ENCODE measurements at places on chromosomes 7 and 10.

GRCh38 chr7:98165827-98166667 lies 45.2 kb upstream of the BHLHA15 start:
- no peak for DNase-seq

- DNase-seq = no peak
These were observed 8.2 kb upstream of the LSM8 start for GRCh38 chr7:118175740-118176139.

DNA sequence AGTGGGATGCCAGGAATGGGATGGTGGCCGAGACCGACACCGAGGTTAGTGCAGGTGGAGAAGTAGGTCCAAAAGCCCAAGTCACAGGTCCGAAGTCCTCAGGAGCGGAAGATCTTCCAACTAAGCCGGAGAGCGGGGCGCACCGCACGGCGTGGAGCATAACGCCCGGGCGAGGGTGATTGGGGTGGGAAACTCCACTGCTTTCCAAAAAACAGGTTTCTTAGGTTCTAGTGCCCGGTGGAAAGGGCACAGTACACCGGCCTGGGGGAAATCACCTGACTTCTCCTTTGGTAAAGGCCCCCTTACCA lies 11.4 kb upstream of the SPAG6 start:
- no peak for DNase-seq

GRCh38 chr10:13950543-13950939 lies 363.8 kb downstream of the PRPF18 start:
- DNase-seq = no peak

GRCh38 chr10:28248092-28248491 lies 54.8 kb downstream of the MPP7 start:
- DNase-seq = peak; percentile 89

- DNase-seq = no peak
These were observed 48.0 kb downstream of the PFKFB3 start for GRCh38 chr10:6250745-6251144.

DNA sequence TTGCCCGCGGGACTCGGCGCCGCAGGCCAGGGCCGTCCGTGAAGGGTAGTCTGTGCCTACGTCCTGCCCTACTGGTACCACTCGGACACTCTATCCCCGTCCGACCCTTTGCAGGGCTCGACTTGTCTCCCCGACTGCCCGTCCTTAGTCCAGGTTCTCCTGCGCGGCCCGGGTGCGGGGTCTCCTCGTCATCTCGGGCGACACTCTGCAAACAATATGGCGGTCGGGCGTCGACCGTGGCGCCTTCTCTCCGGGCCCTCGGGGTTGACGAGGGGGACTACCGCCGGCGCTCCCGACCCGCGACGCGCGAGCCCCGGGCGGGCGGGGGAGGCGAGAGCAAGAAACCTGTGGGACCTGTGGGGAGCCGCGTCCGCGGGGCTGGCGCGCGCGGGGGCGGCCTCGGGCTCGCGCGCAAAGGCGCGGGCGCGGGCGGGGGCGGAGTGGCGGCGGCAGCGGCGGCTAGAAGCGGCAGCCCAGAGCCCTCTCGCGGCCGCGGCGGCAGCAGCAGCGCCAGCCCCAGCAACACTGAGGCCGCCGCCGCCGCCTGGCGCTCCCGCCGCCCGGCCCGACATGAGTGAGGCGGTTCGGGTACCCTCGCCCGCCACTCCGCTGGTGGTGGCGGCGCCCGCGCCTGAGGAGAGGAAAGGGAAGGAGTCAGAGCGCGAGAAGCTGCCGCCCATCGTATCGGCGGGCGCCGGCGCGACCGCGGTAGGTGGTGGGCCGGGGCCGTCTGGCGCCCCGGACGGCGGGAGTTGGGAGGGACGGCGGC lies at the start of gene HECTD2:
HECTD2 (plus strand) TSS at position 476 of the 769 bp plus-strand sequence; CDS start at position 571, 95 bp downstream.
- no peak for DNase-seq

GRCh38 chr10:95742485-95742884 lies 13.5 kb upstream of the ENTPD1 start:
- no peak for DNase-seq

DNA sequence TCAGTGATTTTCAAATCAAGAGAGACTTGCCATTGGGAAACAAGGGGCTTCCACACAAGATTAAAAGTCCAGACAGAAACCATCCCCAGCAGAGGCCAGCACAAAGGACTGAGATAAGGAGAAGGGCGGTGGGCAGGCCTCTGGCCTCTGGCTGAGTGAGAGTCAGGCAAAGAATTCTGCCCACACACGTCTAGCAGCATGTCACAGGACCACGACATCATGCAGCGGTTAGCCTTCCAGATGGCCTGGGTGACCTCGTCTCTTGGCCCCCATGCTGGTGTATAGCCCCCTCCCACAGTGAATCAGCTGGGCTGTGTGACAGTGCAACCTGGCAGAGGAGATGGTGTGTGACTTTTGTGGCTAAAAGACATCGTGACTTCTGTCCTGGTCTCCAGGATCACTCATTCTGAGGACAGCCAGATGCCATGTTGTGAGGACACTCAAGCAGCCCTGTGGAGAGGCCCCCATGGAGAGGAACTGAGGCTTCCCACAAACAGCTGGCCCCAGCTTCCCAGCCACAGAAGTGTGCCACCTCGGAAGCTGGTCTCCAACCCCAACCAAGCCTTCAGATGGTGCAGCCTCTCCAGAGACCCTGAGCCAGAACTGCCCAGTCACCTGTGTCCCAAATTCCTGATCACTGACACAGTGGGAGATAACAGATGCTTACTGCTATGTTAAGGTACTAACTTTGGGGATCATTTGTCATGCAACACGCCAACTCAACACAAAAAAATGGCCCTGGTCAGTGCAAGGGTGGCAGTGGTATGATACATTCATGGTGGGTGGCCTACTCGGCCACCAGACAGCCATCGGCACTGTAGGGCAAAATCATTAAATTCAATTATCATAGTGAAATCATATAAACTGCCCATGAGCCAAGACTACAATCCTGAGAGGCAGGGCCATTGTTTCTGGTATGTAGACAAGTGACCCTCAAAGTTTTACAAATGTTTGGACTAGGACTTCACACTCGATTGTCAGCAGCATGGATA lies 73.2 kb downstream of the TNS3 start:
- DNase-seq = no peak

- no peak for DNase-seq
These were observed 76.4 kb downstream of the MBL2 start for GRCh38 chr10:52696232-52696631.

- no peak for DNase-seq
These were observed 34.1 kb downstream of the LRRC20 start for GRCh38 chr10:70348228-70348850.

- DNase-seq = no peak
These were observed 84.9 kb upstream of the GATA3 start for GRCh38 chr10:7969623-7970022.

- DNase-seq = no peak
These were observed 48.9 kb upstream of the PDZD8 start for GRCh38 chr10:117424171-117424570.

DNA sequence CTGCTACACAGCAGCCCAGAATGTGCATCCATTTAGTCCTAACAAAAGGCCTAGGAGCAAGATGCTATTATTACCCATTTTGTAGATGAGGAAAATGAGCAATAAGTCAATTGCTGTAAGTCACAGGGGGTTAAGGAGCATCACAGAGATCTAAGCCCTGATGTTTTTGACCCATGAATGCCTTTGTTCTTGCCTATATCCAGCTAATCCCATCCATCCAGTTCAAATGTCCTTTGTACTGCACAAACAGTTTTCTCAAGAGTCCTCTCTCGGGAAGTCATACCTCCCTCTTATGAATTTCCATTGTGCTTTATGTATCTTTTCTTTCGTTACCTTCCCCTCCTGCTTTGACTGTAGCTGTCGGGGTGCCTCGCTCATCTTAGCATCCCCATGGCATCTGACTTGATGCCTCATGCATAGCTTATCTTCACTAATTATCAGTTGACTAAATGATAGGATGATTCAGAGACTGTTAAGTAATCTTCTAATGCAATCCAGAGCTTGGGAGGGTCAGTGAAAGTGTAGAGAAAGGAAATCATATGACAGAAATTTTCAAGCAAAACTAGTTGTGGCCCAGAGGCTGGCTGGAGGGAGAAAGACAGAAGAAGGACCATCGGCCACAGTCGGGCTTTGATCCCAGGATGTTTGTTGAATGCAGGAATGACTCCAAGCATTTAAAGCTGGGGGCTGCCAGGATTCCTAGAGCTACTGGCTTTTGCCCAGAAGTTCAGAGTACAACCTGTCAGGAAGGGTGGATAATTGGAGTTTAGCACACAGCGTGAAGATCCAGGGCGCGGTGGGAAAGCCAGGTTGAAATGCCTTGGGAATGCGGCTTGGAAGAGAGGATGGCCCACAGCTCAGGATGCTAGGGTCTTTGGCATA lies 23.5 kb downstream of the BLVRA start:
- DNase-seq = no peak

DNA sequence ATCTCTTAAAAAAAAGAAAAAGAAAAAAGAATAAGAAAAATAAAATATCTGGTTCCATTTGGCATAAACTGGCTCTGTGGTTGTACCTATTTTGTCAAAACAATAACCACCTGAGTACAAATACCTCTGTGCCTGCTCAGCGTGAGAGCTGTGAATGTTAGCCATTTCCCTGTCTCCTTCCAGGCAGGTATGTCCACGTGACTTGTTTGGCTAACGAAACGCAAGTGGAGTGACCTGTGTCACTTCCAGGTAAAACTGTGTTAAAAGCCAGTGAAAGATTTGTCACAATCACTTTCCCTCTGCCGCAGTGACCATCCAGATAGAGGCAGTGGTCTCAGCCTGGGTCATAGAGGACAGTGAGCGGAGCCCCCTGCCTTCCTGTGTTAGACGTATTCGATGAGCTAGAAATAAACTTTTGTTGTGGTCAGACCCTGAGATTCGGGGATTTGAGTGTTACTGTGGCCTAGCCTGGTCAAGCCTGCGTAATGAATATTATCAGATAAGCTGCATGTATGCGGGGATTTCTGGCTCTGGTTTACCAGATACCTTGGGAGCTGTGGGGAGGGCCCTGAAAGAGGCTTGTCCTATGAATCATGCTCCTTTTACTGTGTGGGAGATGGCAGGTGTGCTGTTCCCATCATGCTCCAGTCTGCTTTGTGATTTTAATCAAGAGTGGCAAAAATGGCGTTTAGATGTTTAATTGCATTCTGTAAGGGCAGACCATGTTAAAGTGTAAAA lies 3.8 kb downstream of the PTER start:
- DNase-seq = peak; percentile 63

GRCh38 chr10:127853868-127854768 lies 38.6 kb downstream of the CLRN3 start:
- DNase-seq = peak; percentile 28

DNA sequence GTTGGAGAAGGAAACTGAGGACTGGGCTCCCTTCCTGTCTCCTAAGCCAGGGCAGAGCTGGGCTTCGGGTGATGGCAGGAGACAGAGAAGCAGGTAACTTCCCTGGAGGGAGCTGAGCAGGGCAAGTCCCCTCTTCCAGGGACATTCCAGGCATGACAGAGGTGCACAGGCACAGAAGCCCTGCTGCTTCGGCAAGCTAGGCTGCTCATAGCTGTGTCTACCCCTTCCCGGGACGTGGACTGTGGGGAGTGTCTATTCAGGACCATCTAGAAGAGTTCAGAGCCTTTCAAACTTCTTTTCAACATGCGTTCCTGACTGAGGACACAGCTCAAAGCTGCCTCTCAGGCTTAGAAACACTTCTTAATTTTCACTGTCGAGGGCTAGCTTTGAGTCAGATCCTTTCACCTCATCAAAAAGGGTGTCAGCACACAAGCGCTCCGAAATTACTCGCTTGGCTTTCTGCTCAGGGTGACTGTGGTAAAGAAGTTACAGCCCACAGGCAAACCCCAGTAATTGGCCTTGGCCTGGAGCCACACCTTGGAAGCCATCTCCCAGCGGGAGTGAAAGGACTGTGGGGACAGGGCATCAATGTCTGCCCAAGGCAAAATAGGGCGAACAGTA lies 63.7 kb upstream of the STEAP1B start:
- DNase-seq = no peak

All from foreskin keratinocyte (primary cell).